ENCODE measurements at places on chromosomes 13 and 19.

DNA sequence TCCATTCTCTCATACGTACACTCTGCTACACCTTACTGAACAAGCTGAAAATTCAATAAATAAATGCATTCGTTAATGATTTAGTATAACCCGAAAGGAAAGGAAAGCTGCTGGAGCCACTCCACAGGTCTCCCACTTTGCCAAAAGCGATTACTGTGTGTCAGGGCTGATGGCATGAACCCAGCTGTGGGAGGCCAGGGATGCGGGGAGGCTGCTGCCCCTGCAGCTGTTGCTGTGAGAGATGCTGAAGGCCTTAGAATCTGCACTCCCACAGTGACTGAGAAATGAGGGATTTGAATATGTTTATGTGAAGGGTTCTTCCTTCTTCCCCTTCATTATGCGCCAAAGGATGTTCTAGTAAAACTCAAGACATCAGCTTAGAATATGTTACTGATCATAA lies 58.7 kb upstream of the NBEA start:
- no peak for DNase-seq

GRCh38 chr19:8635422-8635821 lies 5.0 kb downstream of the NFILZ start:
- DNase-seq: peak; percentile 74

- DNase-seq: no peak
These were observed at the start of gene ARHGEF1 for GRCh38 chr19:41882568-41883462. ARHGEF1 (plus strand) TSS chr19:41883184; CDS start chr19:41888083, 4,899 bp downstream.

DNA sequence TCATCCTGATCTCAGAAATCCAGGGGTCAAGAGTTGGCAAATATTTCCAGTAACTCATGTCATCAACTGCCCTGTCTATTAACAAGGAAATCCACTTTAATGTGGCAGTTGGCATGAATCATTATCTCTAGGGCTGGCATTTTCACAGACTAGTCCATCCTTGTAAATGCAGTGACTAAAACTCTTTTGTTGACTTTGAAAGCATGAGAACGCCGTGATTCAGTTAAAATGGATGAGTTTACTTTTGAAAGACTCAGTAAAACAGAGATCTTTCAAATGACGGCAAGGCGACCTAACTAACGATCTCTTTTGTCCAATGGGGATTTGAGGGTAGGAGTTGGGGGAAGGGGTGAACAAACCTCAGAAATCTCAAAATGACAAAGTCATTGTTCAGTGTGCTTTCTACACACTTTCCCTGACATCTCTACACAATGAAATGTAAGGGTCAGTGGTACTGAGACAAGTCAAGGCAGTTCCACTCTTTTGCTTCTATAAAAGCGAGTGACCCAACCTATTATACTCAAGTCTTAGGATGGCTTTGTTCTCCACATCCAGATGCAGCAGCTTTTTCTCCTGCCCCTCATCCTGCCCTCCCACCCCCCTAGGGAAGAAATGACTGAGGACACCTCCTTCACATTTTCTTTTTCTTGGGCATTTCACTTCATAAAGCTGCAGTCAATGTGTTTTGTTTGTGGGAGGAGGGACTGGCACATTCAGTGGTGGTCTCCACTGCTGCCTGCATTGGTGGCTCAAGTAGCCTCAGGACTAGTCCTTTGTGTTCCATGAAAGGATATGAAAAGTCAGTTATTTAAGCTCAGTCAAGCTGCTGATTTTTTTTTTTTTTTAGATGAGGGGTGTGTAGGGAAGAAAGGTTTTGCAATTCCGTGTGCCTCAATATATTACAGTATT lies 200.5 kb downstream of the ABCC4 start:
- DNase-seq: peak; percentile 66

GRCh38 chr13:91889641-91890040 lies 491.2 kb downstream of the GPC5 start:
- no peak for DNase-seq

GRCh38 chr13:97627566-97627965 lies 193.6 kb downstream of the RAP2A start:
- DNase-seq: peak; percentile 90

DNA sequence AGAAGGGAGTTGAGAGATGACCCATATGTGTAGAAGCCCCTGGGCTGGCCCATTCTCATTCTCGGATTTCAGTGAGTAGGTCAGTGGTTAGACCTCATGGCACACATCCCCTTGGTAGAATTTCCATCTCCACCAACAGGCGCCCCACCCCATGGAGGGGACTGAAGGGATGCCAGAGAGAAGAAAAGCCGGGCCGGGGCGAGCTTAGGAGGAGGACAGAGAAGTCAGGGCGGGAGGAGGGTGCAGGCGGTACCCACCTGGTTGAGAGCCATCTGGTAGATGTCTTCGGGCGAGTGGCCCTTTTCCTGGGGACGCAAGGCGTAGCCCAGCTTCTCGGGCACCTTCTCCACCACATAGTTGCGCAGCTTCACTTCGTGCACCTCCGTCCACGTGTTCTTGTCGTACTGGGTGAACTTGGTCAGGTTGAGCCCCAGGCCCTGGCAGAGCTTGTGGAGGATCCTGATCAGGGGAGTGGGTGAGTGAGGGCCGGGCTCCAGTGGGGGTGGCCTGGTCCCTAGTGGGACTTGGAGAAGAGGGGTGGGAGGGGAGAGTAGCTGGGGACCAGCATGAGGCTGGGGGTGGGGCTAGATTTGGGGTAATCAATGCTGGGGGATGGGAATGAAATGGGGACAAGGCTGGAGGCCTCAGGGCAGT lies 2.5 kb downstream of the IL4I1 start:
- no peak for DNase-seq

GRCh38 chr13:40671956-40672764 lies 5.7 kb upstream of the FOXO1 start:
- DNase-seq: peak; percentile 73
